Naive B cell (primary cell): ENCODE measurements at places on chromosomes 5 and 9.

GRCh38 chr5:107208867-107209266 is 461.9 kb downstream of the EFNA5 start:
- no peak for DNase-seq

- no peak for DNase-seq
Measured at GRCh38 chr9:110592044-110592830, 12.7 kb upstream of the SVEP1 start.

DNA sequence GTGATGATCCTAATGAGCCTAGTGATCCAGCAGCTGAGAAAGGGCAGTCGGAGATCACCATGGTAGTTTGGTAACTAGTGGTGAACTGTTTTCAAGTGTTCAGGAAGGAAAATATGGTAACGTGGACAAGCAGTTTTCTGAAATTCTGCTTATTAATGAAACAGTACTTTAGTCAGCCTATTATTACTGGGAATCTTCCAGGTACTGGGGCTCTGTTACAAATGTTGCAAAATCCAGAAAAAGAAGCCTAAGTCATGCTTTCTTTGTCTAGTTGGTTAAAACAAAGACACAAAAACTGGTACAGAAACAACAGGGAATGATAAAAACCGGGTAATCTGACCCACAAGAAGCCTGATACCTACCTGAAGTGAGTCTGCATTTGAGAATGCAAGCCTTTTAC is 18.2 kb downstream of the TTC23L start:
- no peak for DNase-seq

GRCh38 chr5:135251093-135251492 is 147.9 kb downstream of the MACROH2A1 start:
- no peak for DNase-seq

- no peak for DNase-seq
Measured at GRCh38 chr5:53784596-53784995, 224.2 kb downstream of the NDUFS4 start.

DNA sequence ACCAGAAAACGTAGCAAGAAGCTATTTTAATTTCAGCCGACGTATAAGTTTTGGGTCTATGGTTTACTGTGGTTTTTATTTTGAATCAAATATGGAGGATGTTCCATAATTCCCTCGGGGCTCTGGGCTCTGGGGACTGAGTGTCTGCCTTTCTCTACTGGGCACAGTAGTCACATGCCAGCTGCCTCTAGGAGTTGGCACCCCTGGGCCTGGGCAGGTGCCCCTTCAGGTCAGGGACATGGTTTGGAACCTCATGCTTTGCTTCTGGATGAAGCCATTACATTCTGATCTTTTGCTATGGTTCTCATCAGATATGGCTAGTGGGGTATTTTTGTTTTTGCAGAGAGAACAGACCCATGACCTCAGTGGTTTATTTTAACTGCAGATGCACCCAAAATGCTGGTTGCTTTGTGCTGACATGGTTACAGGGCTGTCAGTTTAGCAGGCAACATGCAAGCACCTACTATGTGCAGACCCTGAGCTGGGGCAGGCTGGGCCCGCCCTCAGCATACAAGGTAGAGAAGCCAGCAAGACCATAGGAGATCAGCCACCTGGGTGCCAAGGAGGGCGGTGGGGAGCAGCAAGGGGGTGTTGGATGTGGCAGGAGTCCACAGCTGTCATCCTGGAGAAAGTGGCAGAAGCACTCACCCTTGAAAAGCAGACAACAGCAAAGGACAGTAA is 54.5 kb upstream of the PSD2 start:
- DNase-seq = peak; percentile 57

DNA sequence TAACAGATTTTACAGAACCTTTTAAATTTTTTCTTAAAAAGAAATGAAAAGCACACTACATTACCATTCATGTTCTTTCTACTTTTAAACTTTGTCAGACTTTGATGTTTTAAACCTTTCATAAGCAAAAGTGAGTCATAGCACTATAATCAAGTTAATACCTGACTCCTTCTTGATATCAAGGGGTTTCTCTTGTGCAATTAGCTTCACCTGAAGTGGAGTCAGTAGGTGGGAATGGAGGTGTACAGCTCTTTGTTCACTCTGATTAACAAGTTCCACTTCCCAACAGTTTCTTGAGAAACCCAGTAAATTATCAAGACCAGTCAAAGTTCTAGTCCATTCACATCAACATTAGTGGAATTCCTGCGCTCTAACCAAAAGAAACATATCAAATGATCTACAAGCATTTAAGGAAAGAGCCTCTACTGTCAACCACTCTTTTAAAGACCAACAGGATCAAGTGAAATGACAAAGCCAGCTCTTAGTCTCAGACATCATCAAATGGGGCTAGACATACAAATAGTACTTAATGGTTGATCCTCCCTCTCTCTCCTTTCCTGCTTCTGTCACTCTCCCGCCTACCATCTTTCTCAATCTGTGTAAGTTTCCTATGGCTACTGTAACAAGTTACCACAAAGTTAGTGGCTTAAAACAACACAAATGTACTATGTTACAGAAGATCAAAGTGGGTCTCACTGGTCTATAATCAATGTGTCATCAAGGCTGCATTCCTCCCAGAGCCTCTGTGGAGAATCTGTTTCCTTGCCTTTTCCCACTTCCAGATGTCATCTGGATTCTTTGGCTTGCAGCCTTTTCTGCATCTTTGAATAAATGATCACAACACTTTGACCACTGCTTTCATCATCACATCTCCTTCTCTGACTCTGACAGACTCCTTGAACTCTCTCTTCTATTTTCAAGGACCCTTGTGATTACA is 68.0 kb downstream of the HINT1 start:
- DNase-seq = no peak

DNA sequence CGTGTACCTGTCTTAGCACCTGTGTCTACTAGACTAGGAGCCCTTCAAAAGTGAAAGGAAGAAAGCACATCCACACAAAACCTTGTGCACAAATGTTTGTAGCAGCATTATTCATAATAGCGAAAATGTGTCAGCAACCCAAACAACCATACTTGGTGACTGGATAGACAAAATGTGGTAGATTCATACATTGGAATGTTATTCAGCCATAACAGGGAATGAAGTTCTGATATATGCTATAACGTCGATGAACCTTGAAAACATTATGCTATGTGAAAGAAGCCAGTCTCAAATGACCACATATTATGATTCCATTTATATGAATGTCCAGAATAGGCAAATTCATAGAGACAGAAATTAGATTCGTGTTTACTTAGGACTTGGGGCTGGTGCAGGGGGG is 57.8 kb upstream of the LARP1 start:
- DNase-seq = no peak

GRCh38 chr5:90956511-90957097 is 398.0 kb downstream of the ADGRV1 start:
- no peak for DNase-seq

DNA sequence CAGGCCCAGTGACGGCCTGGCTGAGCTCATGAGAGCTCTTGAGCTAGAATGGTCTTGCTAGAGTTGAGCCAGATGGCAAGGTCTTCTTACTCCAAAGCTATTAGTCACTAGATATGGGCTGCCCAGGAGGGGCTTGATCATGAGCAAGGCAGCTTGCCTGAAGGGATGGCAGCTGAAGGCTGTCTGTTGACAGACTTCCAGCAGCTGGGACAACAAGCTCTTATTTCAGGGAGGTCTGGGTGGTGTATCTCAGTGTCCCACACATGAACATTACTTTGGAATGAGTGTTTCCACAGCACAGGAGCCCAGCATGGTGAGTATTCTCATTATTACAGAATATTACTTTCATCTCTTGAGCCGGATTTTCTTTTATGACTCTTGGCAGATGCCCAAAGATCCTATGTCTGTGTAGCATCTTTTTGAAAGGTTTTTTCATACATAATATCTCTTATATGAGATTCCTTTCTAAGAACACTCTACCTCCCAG is 414.1 kb downstream of the ARHGEF28 start:
- DNase-seq = no peak

DNA sequence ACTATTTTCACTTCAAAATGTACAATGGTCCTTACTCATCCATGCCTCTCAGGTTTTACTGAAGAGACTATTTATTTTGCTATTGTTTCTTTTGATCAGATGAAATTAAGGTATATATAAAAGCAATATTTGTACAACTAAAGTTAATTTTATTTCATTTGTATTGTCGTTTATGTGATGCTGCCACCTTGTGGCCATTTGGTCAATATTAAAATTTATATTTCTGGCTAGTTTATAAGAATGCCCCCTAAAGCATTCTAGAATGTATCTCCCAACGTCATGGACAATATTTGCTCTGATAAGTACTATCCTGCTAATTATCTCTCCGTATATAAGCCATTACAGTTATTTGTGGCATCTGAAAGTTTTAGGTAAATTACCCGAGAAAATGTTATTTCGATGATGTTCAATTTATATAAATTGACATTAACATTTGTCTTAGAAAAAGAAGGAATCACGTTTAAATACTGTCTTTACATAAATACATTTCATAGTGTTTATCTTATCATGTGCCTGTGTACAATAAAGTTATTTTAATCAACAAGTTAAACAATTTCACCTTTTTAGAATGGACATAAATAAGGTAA is 680.0 kb downstream of the TAF11L14 start:
- DNase-seq = peak; percentile 15

DNA sequence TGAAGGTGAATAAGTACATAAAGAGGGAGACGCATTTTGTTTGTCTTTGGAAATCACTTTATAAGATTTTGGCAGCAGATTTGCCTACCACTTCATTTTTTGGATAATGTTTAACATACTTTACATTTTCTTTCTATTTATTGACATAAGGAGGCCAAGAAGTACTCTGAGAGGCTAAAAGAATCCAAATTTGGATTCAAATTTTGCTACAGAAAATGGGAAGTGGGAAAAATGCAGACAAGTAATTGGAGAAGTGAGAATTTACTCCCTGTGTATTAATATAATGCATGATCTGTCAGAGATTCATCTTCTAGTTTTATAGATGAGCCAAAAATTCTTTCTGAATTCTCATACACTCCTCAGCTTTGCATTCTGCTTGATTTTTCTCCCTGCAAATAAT is 411.2 kb upstream of the CTNND2 start:
- DNase-seq = no peak

GRCh38 chr5:90347462-90347861 is 62.1 kb downstream of the CETN3 start:
- DNase-seq = no peak

- no peak for DNase-seq
Measured at GRCh38 chr9:70576116-70576515, 161.7 kb upstream of the KLF9 start.

DNA sequence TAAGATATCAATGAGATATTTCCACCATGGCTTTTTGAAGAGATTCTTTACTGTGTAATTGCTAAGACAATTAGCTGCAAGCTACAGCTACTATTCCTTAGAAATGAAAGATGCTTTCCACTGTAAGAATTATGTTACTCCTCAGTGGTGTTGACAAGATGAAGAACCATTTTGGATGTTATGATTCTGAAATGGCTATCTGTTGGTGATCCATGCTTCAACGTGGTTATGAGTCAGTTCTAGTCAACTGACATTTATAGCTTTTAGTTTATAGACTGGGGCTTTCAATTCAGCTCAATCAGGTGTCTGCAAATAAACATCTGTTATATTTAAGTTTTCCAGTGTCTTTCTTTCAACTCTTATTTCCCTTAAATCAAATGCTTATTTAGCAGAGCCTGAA is 93.7 kb downstream of the SGCD start:
- no peak for DNase-seq

- no peak for DNase-seq
Measured at GRCh38 chr5:88976914-88977313, 93.9 kb upstream of the MEF2C start.

DNA sequence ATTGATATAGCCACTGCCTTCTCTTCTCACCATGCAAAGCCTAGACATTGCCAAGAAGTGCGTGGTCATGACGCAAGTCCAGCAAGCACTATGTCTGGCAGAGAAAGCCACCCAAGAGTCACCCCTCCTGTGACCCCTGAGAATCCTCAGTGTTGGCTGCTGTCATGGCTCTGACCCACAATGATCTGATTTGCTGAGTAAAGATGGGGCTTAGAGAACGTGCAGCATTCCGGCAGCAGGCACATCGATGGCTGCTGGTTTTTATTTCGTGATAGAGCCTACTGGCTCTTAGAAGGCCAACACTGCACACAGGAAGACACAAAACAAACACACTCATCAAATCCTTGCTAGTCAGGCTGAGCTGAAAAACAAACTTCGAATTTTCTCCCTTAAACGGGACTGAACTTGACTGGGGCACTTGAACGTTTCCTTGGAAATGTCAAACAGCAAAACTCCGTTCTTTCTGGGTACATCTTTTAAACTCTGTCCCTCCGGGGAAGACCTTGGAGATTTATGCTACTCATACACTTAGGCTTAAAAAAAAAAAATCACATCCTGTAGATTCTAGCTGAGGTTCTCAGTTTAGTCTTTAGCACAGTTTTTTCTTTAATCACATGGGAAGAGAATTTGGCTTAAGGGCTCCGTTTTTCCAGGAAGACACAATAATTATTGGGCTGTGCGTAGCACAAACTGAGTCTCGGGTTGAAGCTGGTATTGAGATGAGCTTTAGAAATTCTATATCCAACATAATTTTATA is 88.2 kb upstream of the BASP1 start:
- no peak for DNase-seq

DNA sequence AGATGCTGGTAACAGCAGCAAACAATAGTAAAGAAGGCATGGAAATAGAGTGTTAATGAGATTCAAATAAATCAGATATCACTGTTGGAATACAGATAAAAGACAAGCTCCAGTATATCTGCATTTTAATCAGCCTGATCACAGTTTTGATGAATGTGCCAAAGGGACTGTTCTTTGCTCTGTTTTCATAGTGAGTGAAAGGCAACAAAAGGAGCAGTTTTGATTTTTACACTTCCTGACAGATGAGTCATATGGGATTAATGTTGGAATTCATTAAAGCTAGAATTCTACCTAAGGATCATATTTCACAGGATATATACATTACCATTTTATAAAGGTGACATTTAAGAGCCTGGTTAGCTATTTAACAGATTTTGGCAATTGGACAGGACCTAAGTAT is 743.3 kb upstream of the PTPRD start:
- DNase-seq = no peak

GRCh38 chr9:80157561-80157983 is 585.8 kb downstream of the TLE4 start:
- no peak for DNase-seq

DNA sequence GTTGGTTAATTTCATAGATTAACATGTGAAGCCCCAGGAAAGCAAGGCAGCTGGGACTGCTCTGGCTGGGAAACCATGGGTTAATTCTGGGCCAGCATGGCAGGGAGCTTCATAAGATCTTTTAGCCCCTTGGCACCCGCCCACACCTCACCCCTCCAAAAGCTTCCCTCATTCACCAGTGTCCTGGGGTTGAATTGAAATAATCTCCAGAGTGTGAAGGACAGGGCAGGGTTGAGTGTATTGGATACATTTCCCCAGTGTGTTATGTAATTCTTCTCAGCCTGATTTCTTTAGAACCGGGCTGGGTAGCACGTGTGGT is 19.4 kb downstream of the WNT8A start:
- no peak for DNase-seq

- no peak for DNase-seq
Measured at GRCh38 chr5:39580702-39581453, 156.1 kb upstream of the DAB2 start.

DNA sequence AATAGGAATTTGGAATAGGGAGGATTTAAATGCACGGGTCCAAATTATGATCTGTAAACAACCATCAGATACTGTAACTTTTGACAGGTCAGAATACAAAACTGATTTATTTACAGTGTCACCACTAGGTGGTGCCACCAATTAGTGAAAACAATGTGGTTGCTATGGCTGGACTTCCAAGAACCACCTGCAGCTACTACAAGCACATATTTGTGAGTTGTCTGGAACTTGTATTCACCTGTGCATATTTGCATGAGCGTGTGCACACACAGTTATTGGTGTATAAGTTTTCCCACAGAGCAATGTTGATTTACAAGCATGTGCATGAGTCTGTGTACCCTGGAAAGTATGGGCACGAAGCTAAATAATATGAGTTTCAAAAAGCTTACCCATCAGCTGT is 3.0 kb upstream of the HRCT1 start:
- DNase-seq = peak; percentile 38
